ENCODE measurements at places on chromosomes 1 and 21.

DNA sequence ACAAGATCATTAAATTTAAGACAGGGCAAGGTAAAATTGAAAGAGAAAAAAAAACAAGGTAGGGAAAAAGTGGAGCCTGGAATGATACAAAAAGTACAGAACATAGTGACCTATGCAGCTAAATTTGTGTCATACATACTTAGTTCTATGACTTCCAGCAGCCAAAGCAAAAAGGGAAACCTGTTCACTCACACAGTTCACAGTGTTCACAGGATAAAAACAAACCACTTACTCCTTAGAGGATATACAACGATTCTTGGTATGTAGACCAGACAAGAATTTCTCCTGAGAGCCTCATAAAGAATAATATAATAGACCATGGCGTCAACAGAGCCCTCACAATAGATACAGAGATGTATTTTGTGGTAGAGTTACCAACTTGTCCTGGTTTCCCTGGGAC, 27.5 kb downstream of the COA7 start:
- DNase-seq = no peak

GRCh38 chr1:174946031-174946430, 53.7 kb upstream of the CACYBP start:
- DNase-seq = no peak

DNA sequence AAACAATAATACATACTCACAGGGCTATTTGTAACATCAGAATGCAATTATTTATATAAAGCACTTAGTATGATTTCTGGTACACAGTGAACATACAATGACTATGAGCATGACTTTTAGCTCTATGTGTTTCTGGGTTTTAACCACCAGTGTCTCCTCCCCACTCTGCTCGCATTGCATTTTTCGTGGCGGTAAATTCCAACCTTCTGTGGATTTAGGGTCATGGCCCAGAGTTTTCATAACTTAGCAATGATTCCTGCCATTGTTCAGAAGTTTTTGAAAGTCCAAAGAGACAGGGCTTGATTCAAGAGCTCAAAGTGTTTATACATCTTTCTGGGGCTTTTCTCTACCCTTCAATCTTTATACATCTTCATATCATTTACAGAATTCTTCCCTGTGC, 191.3 kb downstream of the BACH1 start:
- no peak for DNase-seq

- peak; percentile 26 for DNase-seq
Measured at GRCh38 chr1:23791516-23792047, 637 bp downstream of the LYPLA2 start.

- DNase-seq = no peak
Measured at GRCh38 chr1:197029749-197030148, 37.3 kb downstream of the F13B start.

- no peak for DNase-seq
Measured at GRCh38 chr1:192435704-192436103, 118.9 kb downstream of the RGS21 start.

- DNase-seq = no peak
Measured at GRCh38 chr1:67578397-67579020, 106.5 kb upstream of the GADD45A start.

GRCh38 chr1:240020871-240021270, 70.8 kb upstream of the FMN2 start:
- no peak for DNase-seq

- DNase-seq = peak; percentile 92
Measured at GRCh38 chr1:181936768-181937581, 124.5 kb downstream of the ZNF648 start.

GRCh38 chr1:226092965-226093364, 30.4 kb downstream of the H3-3A start:
- no peak for DNase-seq

- DNase-seq = no peak
Measured at GRCh38 chr1:85278853-85279314, 2.5 kb upstream of the BCL10 start.

- no peak for DNase-seq
Measured at GRCh38 chr1:207261971-207262370, 59.5 kb upstream of the CD55 start.

DNA sequence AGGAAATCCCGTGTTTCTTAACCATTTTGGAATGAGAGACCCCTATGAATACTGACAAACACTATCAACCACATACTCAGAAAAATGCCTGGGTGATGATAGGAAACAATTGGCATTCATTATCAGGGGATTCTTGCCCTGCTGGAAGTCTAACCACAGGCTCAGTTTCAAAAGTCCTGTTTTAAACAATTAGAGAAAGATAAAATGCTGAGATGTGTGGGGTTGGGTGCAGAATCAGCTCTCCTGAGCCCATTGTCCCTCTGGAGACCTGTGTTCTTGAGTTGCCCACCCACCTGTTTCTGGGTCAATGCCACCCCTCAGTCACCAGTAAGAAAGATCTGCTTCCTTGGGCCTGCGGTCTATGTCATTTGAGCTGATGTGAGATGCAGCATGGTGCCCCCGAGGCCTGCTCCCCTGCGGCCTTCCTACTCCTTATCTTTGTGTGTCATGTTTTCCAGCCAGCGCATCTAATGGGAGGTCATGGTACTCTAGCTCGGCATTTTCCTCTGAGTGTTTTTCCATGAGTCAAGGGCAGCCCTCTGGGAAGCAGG, 130.3 kb upstream of the PLXNA2 start:
- no peak for DNase-seq

DNA sequence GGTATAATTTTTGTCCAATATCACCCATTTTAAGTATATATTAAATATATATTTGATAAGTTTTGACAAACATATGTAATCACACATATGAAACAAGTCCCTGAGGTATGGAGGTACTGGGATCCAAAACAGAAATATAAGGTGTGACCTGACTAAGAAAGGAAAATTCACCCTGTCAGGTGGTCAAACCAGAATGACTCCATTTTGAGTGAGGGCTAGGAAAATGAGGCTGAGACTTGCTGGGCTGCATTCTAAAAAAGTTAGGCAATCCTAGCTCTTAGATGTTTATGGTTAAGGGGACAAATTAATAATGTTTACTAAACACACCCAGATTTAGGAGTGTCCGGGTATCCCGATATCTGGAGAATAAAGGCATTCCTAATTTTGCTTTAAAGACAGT, 11.6 kb upstream of the SLC19A2 start:
- no peak for DNase-seq

DNA sequence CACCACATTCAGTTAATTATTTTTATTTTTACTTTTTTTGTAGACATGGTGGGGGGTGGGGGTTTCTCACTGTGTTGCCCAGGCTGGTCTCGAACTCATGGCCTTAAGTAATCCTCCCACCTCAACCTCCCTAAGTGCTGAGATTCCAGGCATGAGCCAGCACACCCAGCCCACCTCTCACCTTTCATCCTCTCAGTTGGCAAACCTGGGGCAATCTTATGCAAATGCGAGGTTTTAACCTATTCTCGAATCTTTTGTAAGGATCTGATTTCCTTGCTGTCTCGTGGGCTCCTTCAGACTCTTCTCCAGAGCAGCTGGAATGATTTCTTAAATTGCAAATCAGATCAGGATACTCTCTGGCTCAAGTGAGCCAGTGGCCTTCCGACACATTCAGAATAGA, 7.1 kb upstream of the SLC2A7 start:
- no peak for DNase-seq

GRCh38 chr1:234971586-234972297, 156.9 kb downstream of the TOMM20 start:
- DNase-seq = no peak

GRCh38 chr1:44849575-44850132, 6.6 kb upstream of the PTCH2 start:
- no peak for DNase-seq

DNA sequence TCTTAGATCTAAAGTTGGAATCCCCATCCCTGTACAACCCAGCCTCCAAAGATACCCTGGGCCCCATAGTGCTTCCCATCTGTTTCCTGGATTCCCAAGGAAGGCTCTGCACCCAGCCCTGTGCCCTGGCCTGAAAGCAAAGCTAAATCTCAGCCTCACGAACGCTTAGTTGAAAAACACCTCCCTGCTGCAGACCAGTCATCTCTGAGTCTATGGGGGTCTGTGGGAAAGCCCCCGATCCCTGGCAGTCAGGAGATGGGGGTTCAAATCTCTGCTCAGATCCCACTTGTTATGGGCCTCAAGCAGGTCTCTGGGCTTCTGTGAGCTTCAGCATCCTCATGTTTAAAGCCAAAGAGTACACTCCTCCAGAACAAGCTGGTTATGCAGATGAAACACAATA, 210.5 kb upstream of the GRIK3 start:
- no peak for DNase-seq

DNA sequence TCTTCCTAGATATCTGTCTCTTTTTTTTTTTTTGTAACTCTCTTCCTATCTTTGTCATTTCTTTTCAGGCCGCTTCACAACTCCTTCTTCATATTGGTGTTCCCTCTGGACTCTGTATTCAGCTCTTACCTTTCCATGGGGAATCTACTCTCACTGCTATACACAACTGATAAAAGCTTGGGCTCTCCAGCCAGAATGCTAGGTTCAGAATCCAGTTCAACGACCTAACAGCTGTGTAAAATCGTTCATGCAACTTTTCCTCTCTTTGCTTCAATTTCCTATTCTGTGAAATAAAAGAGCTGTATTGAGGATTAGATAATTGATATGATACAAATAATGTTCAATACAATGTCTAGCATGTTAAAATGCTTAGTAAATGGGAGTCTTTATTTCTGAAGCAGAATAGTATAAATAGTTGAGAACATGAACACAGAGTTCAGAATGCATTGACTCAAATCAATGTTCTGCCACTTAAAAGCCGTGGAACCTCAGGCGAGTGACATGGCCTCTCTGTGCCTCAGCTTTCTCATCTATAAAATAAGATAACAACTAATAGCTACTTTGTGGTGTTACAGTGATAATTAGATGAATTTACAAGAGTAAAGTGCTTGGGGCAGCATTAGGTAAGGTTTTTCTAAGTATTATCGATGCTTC, 88.5 kb downstream of the DENND1B start:
- no peak for DNase-seq

- DNase-seq = no peak
Measured at GRCh38 chr1:18611311-18611710, 19.3 kb upstream of the PAX7 start.

- DNase-seq = no peak
Measured at GRCh38 chr1:20981915-20982314, 194.8 kb downstream of the EIF4G3 start.

- DNase-seq = no peak
Measured at GRCh38 chr1:226655251-226656163, 83.6 kb downstream of the ITPKB start.

GRCh38 chr1:212621043-212621948, 12.7 kb downstream of the ATF3 start:
- DNase-seq = no peak

DNA sequence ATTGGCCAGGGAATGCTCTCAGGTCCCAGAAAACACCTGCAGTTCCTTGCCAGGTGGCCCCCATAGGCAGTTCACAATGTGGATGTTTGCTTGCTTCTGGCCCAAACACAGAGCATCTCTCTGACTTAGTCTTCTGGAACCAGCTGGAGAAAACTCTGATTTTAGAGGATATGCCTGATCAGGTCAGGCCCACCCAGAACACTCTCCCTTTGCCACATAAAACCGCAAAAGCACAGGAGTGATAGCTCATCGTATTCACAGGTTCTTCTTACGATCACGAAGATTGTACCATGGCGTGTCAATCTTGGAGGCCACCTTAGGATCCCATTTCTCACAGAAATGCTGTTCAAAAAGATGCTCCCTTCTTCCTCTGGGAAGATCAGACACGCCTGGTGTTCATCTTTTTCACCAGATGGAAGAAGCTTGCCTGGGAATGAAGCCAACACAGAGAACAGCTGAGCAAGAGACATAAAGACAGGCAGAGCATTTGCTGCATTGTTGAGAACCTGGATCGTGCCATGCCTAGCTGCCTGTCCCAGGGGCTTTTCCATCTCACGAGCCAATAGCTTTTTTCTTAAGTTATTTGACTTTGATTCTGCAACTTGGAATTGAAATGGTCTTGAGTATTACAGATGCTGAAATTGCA, 11.6 kb upstream of the CD247 start:
- peak; percentile 87 for DNase-seq

- no peak for DNase-seq
Measured at GRCh38 chr1:12448746-12449177, 169.2 kb downstream of the DHRS3 start.

GRCh38 chr1:20185834-20186782, at the start of the genes PLA2G2C and UBXN10:
Gene PLA2G2C (minus strand): TSS chr1:20186518. CDS start chr1:20177363, 9,155 bp downstream.
Gene UBXN10 (plus strand): TSS chr1:20186096. CDS start chr1:20190562, 4,466 bp downstream.
- DNase-seq = peak; percentile 6

GRCh38 chr1:36920371-36920770, 113.9 kb downstream of the GRIK3 start:
- DNase-seq = no peak

GRCh38 chr1:156551869-156552268, 20.5 kb downstream of the IQGAP3 start:
- DNase-seq = no peak

DNA sequence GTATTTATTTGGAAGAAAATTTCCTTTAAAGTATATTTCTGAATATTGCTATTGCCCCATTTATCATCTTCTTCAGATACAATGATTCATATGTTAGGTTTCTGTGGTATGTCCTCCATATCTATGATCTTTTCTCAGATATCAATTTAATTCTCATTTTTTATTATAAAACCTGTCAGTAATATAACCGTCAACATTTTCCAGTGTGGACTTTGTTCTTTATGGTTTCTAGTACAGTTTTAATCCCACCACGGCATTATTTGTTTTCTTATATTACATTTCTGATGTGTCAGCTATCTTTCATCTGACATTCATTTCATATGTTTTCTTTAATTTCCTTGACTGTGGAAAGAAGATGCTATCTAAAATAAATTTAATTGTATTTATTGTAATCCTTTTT, 97.9 kb downstream of the PLPPR5 start:
- no peak for DNase-seq

GRCh38 chr1:163959622-163960021, 599.4 kb upstream of the PBX1 start:
- DNase-seq = no peak

DNA sequence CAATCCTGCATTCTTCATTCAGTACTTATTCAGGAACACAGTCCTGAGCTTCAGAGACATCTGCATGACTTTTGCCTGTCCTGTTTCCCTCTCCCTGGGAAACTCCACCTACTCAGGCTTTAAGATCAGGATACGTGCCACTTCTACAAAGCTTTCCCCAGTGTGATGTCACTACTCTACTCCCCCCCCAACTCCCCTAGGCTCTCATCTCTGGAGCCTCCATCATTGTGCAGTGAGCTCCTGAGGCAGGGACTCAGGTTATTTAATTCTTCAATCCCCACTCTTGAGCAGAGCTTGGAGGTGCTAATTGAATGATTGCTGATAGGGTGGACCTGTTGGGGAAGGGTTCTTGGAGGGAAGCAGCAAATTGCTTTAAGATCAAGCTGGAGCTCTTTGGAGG, 1.2 kb downstream of the NT5C1A start:
- no peak for DNase-seq

Data from DMS79 treated with DMSO at 0.1 percent for 48 hours (cell line).